M059J (cell line): ENCODE measurements at places on chromosomes 4 and X. TPM values are rescaled to one million over a fixed set of nuclear protein-coding genes. Genes with fewer than 3 reads are reported as not detected.

Gene SMR3B
- total RNA-seq: not detected in 2 replicates

DNA sequence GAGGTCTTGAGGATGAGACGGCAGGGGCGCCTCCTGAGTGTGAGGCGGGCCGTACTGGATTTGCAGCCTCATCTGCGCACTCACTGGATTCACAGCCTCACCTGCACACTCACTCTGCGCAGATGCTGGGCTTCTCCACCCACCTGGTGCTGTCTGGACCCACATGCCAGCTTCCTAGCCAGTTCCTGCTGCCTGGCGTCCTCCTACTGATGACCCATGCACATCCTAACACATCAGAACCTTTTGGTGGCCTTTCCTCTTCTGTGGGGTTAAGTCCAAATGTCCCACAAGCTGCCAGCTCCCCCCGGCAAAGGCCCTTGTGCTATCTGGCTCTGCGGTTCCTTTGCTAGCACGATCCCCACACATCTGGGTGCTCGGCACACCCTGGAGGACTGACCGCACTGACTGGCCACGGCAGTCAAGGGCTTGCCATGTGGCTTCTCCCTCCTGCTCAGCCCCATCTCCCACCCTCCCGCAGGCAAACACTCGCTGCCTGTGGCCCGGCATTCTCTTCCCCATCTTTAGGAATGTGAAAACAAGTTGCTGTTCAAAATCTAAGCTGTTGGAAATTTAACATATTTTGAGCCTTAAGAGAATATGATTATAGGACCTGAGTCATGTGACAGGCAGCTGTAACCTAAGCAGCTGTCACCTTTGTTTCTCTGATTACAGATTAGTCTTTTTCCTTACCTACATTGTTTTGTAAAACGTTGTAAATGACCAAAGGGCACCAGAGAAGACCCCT, 39.4 kb upstream of the AFAP1 start:
- DNase-seq: no peak

- no peak for DNase-seq
Measured at GRCh38 chr4:7448036-7448435, 13.3 kb upstream of the PSAPL1 start.

Gene HSPA4L
- total RNA-seq: 1.2 and 5.5 TPM in 2 replicates

GRCh38 chrX:71859637-71860036, 51.0 kb upstream of the NHSL2 start:
- DNase-seq: peak; percentile 47

DNA sequence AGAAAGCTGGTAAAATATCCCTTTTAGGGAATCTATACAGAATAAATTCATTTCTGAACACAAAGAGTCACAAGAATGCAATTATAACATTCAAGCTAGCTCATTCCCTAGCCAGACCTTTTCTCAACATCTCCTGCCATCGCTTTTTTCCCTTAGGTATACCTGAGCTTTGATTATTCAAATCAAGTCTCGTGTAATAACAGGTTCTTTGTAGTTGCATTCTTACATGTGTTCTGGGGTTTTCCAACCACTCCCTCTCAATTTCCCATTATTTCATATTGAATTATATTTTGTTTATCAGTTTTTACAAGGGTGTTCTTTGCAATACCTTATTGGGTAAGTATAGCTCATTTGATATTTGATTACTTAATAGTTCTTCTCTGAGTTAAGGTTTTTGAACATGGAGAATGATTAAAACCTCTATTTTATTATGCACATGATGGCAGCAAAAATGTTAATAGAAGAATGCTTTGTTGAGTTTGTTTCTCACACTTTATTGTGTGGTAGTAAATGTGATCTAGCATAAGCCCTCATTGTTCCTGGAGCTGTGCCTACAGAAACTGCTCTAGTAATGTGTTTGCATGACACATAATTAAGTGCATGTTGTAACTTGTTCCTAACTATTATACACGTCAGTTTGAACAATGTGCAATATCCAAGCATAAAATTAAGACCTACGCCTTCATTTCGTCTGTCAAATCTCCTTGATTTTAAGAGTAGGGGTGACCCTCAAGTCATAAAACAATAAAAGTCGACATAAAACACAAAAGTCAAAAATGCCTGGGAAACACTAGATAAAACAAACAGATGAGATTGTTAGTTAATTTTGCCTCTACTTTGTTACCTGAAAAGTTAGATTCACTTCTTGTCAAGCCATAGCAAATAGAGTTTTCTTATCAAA, 124.0 kb upstream of the POF1B start:
- DNase-seq: no peak

DNA sequence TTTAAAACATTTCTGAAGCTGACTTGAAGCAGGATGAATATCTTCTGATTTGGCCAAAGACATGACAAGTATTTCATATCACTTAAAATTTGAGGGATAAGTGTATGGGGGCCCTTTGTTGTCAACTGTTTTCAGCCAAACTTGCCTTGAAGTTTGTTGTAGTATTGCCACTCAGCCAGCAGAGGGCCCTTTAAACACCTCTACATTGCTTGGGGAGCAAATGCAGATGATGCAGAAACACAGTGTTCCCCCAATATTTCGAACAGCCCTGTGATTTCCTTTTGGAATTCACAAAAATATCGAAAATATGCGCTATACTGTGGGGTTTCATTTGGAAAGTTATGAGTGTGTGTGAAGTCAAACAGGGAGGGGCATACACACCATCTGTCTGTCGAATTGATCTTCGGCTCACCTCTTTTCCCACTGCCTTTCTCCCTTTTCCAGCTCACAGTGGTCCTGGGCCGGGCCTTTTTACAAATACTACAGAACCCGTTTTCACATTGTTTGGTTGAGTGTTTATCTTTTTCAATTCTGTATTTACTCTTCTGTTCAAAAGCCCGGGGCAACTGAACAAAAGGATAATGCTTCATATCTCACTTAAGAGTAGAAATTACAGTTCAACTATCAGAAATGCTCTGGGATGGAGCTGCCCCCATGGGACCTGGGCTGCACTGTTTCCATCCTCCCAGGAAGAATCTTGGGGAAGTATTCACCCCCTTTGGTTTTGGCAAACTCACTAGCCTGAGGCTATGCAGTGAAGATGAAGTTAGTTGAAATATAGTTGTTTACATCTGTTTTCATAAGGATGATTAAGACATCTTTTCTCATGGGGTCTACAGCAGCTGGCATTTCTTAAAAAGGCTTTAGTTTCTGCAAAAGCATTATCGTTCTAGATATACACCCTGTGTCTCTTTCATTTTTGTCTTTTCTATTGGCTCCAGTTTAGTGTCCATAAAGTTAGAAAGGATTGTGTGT, 137.6 kb downstream of the EGF start:
- peak; percentile 46 for DNase-seq

- DNase-seq: no peak
Measured at GRCh38 chr4:15737255-15737654, 34.4 kb downstream of the BST1 start.

Gene MAMLD1
- 2.5 and 4.6 TPM in 2 replicates for total RNA-seq

Gene MAPK10
- 0.52 and 2.3 TPM in 2 replicates for total RNA-seq

Gene HPGDS
- total RNA-seq: not detected in 2 replicates

Gene C4orf51
- total RNA-seq: not detected in 2 replicates

- peak; percentile 65 for DNase-seq
Measured at GRCh38 chr4:139665690-139666529, at the start of gene MGST2. MGST2 (plus strand) TSS chr4:139665819; CDS start chr4:139666020, 201 bp downstream.

- DNase-seq: peak; percentile 53
Measured at GRCh38 chr4:84680956-84681355, 98.0 kb downstream of the CDS1 start.

DNA sequence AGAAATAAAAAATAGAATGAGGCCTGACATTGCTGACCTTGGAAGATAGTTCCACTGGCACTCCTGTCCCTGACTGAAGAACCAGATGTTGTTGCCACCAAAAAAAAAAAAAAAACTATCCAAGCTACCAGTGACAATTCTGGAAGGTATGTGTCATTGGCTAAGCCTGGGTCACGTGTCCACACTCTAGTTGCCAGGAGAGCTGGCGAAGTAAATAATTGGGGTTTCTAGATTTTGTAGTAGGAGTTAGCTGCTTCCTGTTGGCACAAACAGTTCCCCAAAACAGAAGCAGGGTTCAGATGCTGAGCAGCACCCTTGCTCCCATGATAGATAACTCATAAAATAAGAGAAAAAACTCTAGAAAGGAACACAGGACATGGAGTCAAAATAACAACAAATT, 20.5 kb downstream of the MND1 start:
- no peak for DNase-seq

Gene TMEM271
- not detected in 2 replicates for total RNA-seq

DNA sequence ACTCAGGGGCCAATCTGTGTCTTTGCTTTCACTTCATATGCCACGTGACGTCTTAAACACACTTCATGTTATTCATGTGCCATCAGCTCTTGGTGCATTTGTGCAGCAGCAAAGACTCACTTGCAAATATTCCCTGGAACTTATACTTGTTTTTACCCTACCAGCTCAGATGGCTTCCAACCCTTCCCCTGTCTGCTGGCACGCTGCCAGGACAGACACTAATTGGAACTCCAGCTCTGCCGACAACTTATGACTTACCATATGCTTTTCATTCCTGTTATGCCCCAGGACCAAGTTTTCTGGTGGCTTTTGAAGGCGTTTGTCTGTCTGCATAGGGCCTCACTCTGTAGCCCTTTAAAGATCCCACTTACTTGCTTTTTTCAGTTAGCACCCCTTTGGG, 261.7 kb upstream of the GNPDA2 start:
- no peak for DNase-seq

GRCh38 chr4:146095091-146095690, 80.3 kb upstream of the LSM6 start:
- DNase-seq: peak; percentile 47

DNA sequence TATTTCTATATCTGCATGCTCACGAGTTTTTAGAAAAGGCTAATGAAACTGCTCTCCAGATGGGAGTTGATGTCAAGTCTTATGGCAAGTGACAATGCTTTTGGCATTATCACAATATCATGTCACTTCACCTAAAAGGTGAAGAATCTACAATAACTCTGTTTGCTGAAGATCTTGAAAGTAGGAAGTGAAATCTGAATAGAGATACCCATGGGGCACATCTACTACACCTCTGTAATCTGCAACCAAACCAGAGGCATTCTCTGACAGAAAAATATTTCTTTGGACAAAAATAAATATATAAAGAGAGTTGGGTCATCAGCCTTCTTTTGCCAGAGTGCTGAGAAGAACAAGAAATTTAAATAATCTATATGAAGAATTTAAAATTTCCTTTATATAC, 3.9 kb upstream of the VAMP7 start:
- DNase-seq: no peak

DNA sequence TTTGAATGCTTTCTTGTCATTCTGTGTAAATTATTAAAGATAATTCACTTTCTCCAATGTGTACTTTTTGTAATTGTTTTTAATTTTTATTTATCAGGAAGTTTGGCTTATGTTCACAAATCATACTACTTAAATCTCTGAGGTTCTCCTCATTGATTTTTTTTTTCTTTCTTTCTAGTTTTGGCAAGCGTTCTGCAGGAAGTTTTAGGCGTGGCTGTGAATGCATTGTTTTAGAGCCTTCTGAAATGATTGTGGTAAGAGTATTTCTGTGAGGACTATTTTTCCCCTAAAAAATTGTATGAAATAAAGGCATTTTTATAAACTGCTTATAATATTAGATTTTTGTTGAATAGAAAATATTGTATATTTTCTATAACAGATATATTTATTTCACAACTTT, 135.8 kb downstream of the RAPGEF2 start:
- DNase-seq: no peak

Gene ZNF630
- 3.0 and 3.2 TPM in 2 replicates for total RNA-seq

Gene VEGFC
- total RNA-seq: 54.5 and 80.4 TPM in 2 replicates

Gene PGRMC1
- total RNA-seq: 563 and 702 TPM in 2 replicates

- DNase-seq: no peak
Measured at GRCh38 chrX:151736685-151737084, 2.1 kb downstream of the CNGA2 start.

GRCh38 chr4:4395849-4396627, 9.1 kb downstream of the NSG1 start:
- DNase-seq: peak; percentile 43

DNA sequence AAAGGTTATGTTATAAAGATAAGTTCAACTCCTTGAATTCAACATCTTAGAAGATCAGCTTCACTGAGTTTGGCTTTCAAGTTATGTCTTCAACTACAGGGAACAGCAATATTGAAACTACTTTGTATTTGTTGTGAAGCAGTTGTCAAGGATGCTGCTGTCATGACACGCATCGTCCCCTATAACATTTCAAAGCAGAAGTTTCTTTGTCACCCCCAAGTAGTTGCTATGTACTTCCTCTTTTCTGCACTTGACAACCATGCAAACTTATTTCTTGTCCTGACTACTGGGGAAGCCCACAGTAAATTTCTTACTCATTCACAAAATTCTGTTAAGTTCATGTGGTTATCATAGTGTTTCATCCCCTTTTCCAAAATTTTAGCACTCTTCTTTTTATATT, 14.3 kb downstream of the ANTXR2 start:
- DNase-seq: peak; percentile 30

GRCh38 chrX:48467281-48467761, 2.7 kb downstream of the SLC38A5 start:
- DNase-seq: no peak

DNA sequence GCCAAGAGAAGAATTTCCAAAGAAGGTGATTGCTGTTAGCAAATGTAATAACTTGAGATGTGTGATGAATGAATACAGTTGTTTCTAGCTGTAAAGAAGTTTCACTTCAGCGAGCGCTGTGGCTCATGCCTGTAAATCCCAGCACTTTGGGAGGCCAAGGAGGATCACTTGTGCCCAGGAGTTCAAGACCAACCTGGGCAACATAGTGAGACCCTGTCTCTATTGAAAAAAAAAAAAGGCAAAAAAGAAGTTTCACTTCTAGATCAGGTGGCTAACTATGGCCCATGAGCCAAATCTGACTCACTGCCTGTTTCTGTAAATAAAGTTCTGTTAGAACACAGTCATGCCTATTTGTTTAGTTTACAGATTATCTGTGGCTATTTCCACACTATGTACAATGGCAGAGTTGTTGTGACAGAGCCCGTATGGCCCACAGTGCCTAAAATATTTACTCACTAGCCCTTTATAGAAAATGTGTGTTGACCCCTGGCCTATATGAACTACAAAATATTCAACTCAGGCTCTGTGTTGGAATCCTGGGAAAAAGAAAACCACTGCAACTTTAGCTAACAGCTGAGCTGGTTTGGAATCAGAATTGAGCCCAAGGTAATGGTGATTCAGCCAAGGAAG, 54.1 kb upstream of the PRPS1 start:
- DNase-seq: peak; percentile 84

- peak; percentile 25 for DNase-seq
Measured at GRCh38 chrX:154304846-154305245, 9.3 kb downstream of the TKTL1 start.

Gene STBD1
- 4.0 and 6.2 TPM in 2 replicates for total RNA-seq

Gene APBB2
- total RNA-seq: 44.7 and 81.9 TPM in 2 replicates

GRCh38 chr4:151905197-151905596, 144.4 kb upstream of the GATB start:
- DNase-seq: no peak

DNA sequence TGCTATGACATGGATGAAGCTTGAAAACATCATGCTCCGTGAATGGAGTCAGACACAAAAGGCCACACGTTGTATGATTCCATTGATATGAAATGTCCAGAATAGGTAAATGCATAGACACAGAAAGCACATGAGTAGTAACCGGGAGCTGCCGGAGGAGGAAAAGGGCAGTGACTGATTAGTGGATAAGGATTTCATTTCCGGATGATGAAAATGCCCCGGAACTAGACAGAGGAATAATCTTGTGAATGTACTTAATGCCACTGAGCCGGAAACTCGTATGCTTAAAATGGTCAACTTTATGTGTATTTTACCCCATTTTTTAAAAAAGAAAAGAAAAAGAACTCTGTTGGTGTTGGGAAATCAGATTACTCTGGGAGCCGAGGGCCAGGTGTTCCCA, 112.7 kb upstream of the FAM9B start:
- DNase-seq: no peak
